Liver (tissue), 10 donors: ENCODE measurements at places on chromosomes 12 and 14. TPM values are rescaled to one million over a fixed set of nuclear protein-coding genes. Genes with fewer than 3 reads are reported as not detected.

DNA sequence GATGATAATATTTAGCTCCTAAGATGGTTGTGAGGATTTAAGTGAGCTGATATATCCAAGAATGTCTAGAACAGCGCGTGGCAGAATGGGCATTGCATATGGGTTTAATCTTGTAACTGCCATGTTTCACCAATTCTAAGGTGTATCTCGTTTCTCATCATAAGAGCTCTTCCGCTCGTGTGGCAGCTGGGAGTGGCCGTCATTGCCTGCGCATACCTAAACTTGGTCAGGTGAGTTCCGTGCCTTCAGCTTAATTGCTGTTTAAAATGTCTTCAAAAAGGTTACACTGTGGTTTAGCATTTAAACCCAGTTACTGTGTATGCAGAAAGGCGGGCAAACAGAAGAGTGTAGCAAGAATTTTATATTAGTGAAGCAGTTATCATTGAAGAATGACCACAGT, 4.5 kb upstream of the AQP2 start:
- H3K27me3 ChIP-seq: no peaks in the 10 kb centered on the region
- no peaks in the 10 kb centered on the region for H3K36me3 ChIP-seq
- no peak overlapping the region for H3K4me3 ChIP-seq

DNA sequence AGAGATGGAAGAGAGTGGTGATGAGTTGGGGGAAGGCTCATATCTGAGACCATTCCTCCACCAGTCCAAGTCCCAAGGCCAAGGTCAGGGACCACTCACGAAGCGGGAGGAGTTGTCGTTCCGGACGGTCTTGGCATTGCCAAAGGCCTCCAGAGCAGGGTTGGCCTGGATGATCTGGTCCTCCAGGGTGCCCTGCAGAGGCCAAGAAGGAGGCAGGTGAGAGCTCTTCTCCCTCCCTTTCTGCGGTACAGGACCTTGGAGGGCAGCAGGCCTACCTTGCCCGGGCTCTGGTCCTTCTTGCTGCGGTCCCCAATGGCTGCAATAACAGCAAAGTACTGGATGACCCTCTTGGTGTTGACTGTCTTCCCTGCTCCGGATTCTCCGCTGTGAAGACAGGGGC, 4.0 kb downstream of the MYH7 start:
- H3K27ac ChIP-seq: no peak overlapping the region
- no peak overlapping the region for H3K4me3 ChIP-seq
- no peaks in the 10 kb centered on the region for H3K4me1 ChIP-seq
- no peaks in the 10 kb centered on the region for H3K36me3 ChIP-seq

DNA sequence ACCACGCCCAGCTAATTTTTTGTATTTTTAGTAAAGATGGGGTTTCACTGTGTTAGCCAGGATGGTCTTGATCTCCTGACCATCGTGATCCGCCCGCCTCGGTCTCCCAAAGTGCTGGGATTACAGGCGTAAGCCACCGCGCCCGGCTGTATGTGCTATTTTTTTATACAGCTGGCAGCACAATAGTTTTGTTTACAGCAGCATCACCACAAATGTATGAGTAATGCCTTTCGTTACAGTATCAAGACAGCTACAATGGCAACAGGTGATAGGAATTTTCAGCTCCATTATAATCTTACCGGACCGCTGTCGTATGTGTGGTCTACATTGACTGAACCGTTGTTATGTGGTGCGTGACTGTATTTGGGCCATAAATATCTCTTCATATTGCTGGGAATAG, 11.6 kb upstream of the MDM2 start:
- H3K27ac ChIP-seq: no peak overlapping the region
- no peaks in the 10 kb centered on the region for H3K4me1 ChIP-seq
- H3K4me3 ChIP-seq: no peak overlapping the region
- H3K27me3 ChIP-seq: no peaks in the 10 kb centered on the region
- DNase-seq: no peak

Gene CCDC197
- not detected for total RNA-seq

Gene C12orf50
- total RNA-seq: 0.08 TPM

DNA sequence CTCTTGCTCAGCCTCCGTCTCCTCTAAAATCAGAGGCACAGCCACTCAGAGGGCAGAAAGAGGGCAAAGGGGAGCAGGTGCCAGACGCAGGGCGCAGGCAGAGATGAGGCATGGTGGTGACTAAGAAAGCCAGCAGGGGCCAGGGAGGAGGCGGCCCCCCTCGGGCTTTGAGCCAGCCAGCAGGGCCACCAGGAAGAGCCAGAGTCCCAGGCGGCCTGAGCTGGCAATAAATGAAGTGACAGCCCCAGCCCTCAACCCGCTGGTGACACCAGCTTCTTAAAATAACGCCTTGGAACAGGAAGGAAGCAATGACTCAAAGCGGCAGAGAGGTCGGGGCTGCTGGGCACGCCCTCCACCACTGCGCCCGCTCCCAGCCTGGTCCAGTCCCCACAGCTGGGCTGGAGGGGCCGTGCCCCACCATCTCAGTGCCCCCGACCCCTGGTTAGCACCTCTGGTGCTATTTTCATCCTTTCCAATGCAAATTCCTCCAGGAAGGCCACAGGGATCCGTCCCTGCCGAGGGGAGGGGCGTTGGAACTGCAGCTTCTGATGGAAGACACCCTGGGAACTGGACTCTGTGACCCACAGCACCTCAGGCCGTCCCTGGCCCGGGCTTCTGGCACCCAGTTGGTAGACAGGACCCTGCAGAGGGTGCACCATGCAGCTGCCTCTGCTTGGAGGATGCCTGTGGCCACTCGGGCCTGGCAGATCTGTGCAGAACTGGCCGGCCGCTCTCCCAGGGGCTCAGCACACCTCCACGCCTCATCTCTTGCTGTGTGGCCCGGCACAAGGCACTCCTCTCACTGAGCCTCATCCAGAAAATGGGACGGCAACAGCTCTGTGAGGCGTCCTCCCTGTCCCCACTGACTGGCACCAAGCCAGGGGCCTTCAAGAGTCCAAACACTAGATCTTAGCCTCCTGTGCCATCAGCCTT, 113.7 kb downstream of the NCOR2 start:
- H3K4me3 ChIP-seq: no peak overlapping the region
- H3K27ac ChIP-seq: peak overlapping the region; percentile 55
- DNase-seq: no peak
- no peaks in the 10 kb centered on the region for H3K36me3 ChIP-seq
- H3K4me1 ChIP-seq: peaks cover 6% of the 10 kb centered on the region
- no peaks in the 10 kb centered on the region for H3K27me3 ChIP-seq

GRCh38 chr14:52694761-52695480, 437 bp downstream of the ERO1A start:
- peak overlapping the region; percentile 97 for H3K27ac ChIP-seq
- H3K4me3 ChIP-seq: peak overlapping the region; percentile 87
- H3K36me3 ChIP-seq: no peaks in the 10 kb centered on the region
- peak; percentile 47 for DNase-seq
- H3K27me3 ChIP-seq: no peaks in the 10 kb centered on the region

Gene C2CD5
- total RNA-seq: 25.0 TPM

Gene ACRBP
- 0.50 TPM for total RNA-seq

DNA sequence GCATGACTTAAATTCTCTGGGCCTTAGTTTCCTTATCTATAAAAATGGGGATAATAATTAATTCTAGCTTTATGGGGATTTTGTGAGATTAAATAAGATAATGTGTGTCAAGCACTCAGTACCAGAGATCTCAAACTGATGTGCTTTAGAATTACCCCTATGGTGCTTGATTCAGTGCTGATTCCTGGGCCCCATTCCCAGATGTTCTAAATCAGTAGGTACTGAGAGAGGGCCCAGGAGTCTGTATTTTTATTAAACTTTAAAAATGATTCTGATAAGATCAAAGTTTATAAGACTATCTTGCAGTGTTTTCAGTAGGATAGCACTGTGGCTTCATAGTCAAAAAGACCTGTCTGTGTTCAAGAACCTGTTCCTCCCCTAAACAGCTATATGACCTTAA, 89.1 kb upstream of the RIC8B start:
- H3K4me1 ChIP-seq: peaks cover 4% of the 10 kb centered on the region
- H3K4me3 ChIP-seq: no peak overlapping the region
- no peaks in the 10 kb centered on the region for H3K27me3 ChIP-seq
- H3K27ac ChIP-seq: no peak overlapping the region

GRCh38 chr14:51924600-51924999, 64.2 kb downstream of the GNG2 start:
- no peaks in the 10 kb centered on the region for H3K36me3 ChIP-seq
- no peak for DNase-seq
- H3K4me3 ChIP-seq: no peak overlapping the region
- no peaks in the 10 kb centered on the region for H3K27me3 ChIP-seq

- H3K4me3 ChIP-seq: no peak overlapping the region
- H3K27me3 ChIP-seq: no peaks in the 10 kb centered on the region
- no peaks in the 10 kb centered on the region for H3K4me1 ChIP-seq
- DNase-seq: no peak
- H3K36me3 ChIP-seq: no peaks in the 10 kb centered on the region
- H3K27ac ChIP-seq: no peak overlapping the region
Observed at GRCh38 chr12:43453761-43454160, 98.2 kb downstream of the ADAMTS20 start.

- no peaks in the 10 kb centered on the region for H3K27me3 ChIP-seq
- H3K4me1 ChIP-seq: peaks cover 4% of the 10 kb centered on the region
- no peak overlapping the region for H3K4me3 ChIP-seq
- H3K27ac ChIP-seq: no peak overlapping the region
- H3K36me3 ChIP-seq: no peaks in the 10 kb centered on the region
Observed at GRCh38 chr12:55676707-55677106, 31.0 kb downstream of the ITGA7 start.

GRCh38 chr14:23112359-23113178, 6.5 kb downstream of the CEBPE start:
- H3K36me3 ChIP-seq: no peaks in the 10 kb centered on the region
- no peak overlapping the region for H3K27ac ChIP-seq
- no peaks in the 10 kb centered on the region for H3K4me1 ChIP-seq
- no peak for DNase-seq
- H3K27me3 ChIP-seq: no peaks in the 10 kb centered on the region

Gene GZMB
- 0.79 TPM for total RNA-seq

DNA sequence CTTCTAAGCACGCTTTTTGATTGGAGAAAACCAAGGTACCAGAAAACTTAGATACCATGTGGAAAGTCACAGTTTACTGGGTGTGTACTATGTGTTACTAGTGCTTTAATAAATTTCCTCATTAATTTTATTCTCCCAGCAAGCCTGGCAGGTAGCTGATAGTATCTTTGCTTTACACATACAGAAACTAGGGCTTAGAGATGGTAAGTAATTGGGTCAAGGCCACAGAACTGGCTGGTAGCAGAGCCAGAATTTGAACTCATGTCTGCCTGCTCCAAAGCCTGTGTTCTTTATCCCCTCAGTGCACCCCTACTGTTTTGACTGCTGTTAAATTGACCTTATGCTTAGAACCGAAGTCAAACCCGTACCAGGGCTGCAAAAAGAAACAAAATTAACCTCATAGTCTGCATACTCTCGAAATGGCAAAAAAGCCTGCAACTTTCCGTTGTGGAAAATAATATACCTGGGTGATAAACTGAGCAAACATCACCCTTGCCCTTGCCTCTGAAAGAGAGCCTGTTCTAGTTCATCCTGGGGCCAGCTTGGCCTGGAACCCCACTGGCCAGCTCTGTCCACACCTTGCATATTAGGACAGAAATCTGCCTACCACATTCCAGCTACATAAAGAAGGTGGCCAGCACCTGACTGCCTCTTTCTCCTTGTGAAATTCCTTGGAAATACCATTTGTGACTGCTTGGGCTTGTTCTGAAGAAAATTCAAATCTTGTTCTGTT, 118.9 kb downstream of the ETV6 start:
- H3K27ac ChIP-seq: no peak overlapping the region
- no peaks in the 10 kb centered on the region for H3K36me3 ChIP-seq
- H3K4me3 ChIP-seq: no peak overlapping the region
- no peak for DNase-seq

Gene SRGAP1
- 0.51 TPM for total RNA-seq

DNA sequence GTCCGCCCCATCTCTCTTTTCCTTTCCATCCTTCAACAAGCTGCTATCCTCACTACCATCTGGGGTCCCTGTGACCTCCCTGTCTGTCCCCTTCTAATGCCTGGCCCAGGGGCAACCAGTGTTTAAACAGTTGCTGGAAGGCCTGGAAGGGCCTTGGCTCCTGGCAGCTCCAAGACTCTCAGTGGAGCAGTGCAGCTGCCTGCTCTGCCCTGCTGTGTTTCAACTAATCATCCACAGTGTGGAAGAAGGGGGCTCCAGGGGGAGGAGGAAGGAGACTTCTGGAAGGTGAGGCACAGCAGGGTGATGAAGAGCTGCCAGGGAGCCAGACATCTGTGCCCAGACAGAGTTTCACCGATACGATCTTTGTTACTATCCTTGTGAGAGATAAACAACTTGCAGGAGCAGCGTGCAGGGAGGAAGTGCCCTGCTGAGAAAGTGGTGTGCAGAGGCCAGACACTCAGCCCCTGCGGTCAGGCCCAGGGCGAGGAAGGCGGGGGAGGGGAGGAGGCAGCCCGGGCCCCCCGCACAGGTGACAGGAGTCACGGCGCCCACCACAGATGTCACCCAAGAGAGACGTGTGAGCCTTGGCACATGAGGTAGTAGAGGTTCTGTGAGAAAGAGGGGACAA, 1061.8 kb downstream of the BCL11B start:
- H3K27ac ChIP-seq: no peak overlapping the region
- H3K4me1 ChIP-seq: no peaks in the 10 kb centered on the region
- H3K36me3 ChIP-seq: no peaks in the 10 kb centered on the region
- no peak overlapping the region for H3K4me3 ChIP-seq

- H3K27ac ChIP-seq: no peak overlapping the region
- DNase-seq: no peak
- no peaks in the 10 kb centered on the region for H3K36me3 ChIP-seq
- no peak overlapping the region for H3K4me3 ChIP-seq
- peaks cover 22% of the 10 kb centered on the region for H3K4me1 ChIP-seq
Observed at GRCh38 chr12:63802012-63802608, 22.4 kb downstream of the RXYLT1 start.

Gene STON2
- total RNA-seq: 11.9 TPM

Gene MDGA2
- 0.33 TPM for total RNA-seq

Gene KRT77
- not detected for total RNA-seq
